Skin of body (tissue), 3 donors: ENCODE measurements at places on chromosomes 5 and 9. TPM values are rescaled to one million over a fixed set of nuclear protein-coding genes. Genes with fewer than 3 reads are reported as not detected.

TRIP13 gene
- 6.5 TPM for total RNA-seq

SEMA5A gene
- 31.5 TPM for total RNA-seq

CER1 gene
- 0.30 TPM for total RNA-seq

PCDHAC2 gene
- 3.0 TPM for total RNA-seq

WNT8A gene
- total RNA-seq = not detected

CAMK4 gene
- 6.0 TPM for total RNA-seq

MYORG gene
- total RNA-seq = 2.6 TPM

THBS4 gene
- total RNA-seq = 12.3 TPM

FBLL1 gene
- 0.79 TPM for total RNA-seq

ADAMTS6 gene
- total RNA-seq = 7.0 TPM

GFPT2 gene
- 7.5 TPM for total RNA-seq

MARCOL gene
- total RNA-seq = not detected

DAPK1 gene
- total RNA-seq = 29.0 TPM

FER gene
- total RNA-seq = 31.8 TPM

C7 gene
- 48.0 TPM for total RNA-seq

SOHLH1 gene
- total RNA-seq = not detected

AKNA gene
- 12.8 TPM for total RNA-seq

CCL19 gene
- total RNA-seq = 0.39 TPM

PRRT1B gene
- not detected for total RNA-seq

CACFD1 gene
- total RNA-seq = 4.3 TPM

SPINK7 gene
- 0.59 TPM for total RNA-seq

KCNV2 gene
- not detected for total RNA-seq

HCN1 gene
- 0.59 TPM for total RNA-seq

EDIL3 gene
- 19.3 TPM for total RNA-seq

GLDC gene
- total RNA-seq = 1.3 TPM

CORO2A gene
- 2.3 TPM for total RNA-seq

PCDHB16 gene
- total RNA-seq = 2.5 TPM

LHX3 gene
- total RNA-seq = 0.10 TPM

SCGB3A2 gene
- total RNA-seq = not detected

COL15A1 gene
- total RNA-seq = 122 TPM

TRAF1 gene
- 4.1 TPM for total RNA-seq

LCP2 gene
- total RNA-seq = 10.2 TPM

SH2D3C gene
- 5.7 TPM for total RNA-seq

SAXO1 gene
- 0.10 TPM for total RNA-seq

TNC gene
- 43.4 TPM for total RNA-seq

STING1 gene
- 16.6 TPM for total RNA-seq

CCDC152 gene
- 3.1 TPM for total RNA-seq
